ENCODE measurements at places on chromosomes 4 and X. TPM values are rescaled to one million over a fixed set of nuclear protein-coding genes. Genes with fewer than 3 reads are reported as not detected.

DNA sequence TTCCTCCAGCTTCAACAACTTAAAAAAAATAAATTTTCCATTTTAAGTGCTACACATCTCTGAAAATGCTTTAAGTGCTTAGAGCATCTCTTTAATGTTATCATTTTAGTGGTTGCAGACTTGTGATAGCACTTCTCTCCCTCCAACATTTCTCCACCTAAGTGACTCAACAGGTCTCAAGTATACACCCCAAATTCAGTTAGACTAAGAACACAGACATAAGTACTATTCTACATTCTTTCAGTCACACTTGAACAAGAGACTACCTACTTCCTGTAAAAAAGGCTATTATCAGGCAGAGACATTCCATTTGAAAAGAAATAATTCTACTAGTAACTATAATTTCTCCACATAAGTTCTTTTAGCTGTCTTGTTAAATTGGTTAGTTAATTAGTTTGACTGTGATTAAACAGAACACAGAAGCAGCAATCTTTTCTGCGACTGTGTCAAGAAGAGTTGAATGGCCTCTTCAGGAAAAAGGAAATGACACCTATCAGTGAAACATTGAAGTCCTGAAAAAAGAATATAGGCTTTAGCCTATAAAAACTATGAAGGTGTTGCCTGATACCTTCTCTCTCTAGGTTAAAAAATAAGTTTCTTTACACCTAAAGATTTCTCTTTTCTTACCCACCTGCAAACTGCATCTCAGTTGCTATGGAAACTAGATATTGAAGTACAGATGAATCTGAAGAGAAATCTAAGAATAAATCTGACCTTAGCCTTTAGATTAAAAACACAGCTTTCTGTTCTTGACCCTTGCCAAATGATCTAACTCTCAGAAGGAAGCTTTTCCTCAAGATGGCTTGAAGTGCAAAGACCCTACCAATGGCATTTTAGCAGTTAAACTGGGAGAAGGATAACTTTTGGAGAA lies 18.0 kb downstream of the NAF1 start:
- peaks cover 6% of the 10 kb centered on the region for H3K36me3 ChIP-seq
- no peak overlapping the region for H3K27ac ChIP-seq
- H3K4me3 ChIP-seq = no peak overlapping the region
- H3K27me3 ChIP-seq = no peaks in the 10 kb centered on the region

- peak within 1 kb of the TSS; percentile 43 for H3K4me3 ChIP-seq
- peaks cover 8% of the 10 kb centered on the region for H3K36me3 ChIP-seq
- peaks cover 8% of the 10 kb centered on the region for H3K4me1 ChIP-seq
- H3K27ac ChIP-seq = peak within 1 kb of the TSS; percentile 78
- H3K27me3 ChIP-seq = peaks cover 51% of the 10 kb centered on the region
Measured at GRCh38 chr4:576245-576821, at the start of gene TMEM271. TMEM271 (minus strand) TSS chr4:576295; CDS start chr4:576062, 233 bp downstream.

MAGEA10 gene
- not detected for total RNA-seq

DNA sequence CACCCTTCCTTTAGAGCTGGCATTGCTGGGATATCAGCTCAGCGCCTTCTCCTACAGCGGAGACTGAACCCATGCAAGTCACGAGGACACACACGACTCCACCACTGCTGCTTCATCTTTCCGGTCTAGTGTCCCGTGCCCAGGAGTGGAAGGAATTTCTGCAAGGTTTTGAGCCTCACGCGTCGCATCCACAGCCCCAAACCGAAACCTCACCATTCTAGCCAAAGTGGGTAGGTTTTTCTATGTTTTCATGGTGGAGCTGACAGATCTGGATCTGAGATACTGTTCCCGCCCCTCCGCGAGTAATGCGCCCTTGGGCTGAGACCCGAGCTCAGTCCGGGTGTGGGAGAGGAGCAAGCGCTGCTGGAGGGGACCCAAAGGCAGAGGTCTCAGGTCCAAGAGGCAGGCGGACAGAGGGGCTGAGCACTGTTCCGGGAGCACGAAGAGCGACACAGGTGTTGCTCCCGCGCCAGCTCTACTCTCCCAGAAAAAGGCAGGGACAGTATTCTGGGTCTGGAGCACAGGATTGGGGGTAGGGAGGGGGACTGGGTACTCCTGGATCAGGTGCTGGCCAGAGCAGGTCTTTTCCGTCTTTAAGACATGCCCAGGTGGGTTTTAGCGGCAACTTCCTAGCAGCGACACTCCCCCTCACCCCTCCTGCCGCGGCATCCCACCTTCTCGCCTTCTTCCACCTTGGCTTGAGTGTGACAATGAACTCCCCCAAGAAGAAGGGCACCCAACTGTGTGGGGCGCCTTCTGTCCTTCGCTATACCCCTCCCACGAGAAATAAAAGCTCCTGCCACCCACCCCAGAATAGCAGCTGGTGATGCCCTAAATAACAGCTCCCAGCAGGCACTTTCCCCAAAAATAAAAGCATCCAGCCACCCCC lies 1.8 kb downstream of the EPHA5 start:
- H3K4me1 ChIP-seq = peaks cover 4% of the 10 kb centered on the region
- no peaks in the 10 kb centered on the region for H3K36me3 ChIP-seq
- no peak overlapping the region for H3K4me3 ChIP-seq
- DNase-seq = no peak

FOXO4 gene
- 14.3 TPM for total RNA-seq

ALAS2 gene
- not detected for total RNA-seq

ADAMTS3 gene
- total RNA-seq = not detected

WNK3 gene
- total RNA-seq = 0.07 TPM

DNA sequence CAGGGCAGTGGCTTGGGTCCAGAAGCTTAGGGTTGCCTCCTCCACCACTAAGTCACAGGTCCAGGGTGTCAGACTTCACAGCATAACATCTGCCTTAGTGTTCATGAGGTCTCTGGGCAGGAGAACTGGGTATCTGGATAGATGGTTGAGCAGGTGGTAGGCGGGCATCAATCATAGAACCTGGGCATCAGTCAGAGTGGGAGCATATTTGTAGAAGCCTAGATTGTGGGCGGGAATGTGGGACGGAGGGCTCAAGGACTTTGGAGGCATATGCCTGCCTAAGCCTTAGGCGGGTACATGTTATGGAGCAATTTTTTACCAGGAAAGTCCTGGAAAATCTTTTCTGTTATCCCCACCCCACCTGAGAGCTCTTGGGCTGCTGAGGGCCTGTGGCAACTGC lies 28.5 kb downstream of the TAF7L start:
- no peak overlapping the region for H3K4me3 ChIP-seq
- no peaks in the 10 kb centered on the region for H3K27me3 ChIP-seq
- no peak for DNase-seq
- no peaks in the 10 kb centered on the region for H3K36me3 ChIP-seq

- H3K36me3 ChIP-seq = peaks cover 28% of the 10 kb centered on the region
- H3K27me3 ChIP-seq = no peaks in the 10 kb centered on the region
- no peak for DNase-seq
- no peak overlapping the region for H3K27ac ChIP-seq
- H3K4me3 ChIP-seq = no peak overlapping the region
- H3K4me1 ChIP-seq = peaks cover 24% of the 10 kb centered on the region
Measured at GRCh38 chr4:118823471-118823870, 12.5 kb downstream of the SEC24D start.

Measured in activated CD4-positive, alpha-beta T cell treated with anti-CD3 and anti-CD28 coated beads, Interleukin-2, amount 10 ng/mL, durations not matched to agents 7 days and 5 days (primary cell).